Stomach (tissue), 19 donors: ENCODE measurements at places on chromosomes 13 and 19. TPM values are rescaled to one million over a fixed set of nuclear protein-coding genes. Genes with fewer than 3 reads are reported as not detected.
A peak's percentile ranks its signal among the peaks of the same experiment; 100 is the strongest.

DNA sequence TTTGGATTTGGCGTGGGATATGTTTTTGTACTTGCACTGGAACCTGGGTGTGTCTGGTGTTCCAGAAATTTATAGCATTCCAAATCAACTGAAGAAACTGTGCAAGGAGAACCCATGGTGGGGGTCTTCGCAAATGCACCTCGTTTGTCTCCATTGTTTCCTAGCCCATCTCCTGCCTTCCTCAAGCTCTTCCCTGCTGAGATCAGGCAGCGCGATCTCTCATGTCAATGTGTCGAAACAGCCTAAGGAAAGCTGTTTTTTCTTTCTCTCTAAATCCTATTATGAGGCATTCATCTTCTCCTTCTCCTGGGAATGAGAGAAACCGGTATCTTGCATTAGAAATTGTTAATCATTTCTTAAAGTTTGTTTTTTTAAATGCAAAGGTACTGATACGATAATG, 131.0 kb downstream of the KLF5 start:
- no peaks in the 10 kb centered on the region for H3K36me3 ChIP-seq
- peaks cover 5% of the 10 kb centered on the region for H3K4me1 ChIP-seq
- DNase-seq, result no peak
- H3K4me3 ChIP-seq, result no peak overlapping the region
- no peaks in the 10 kb centered on the region for H3K27me3 ChIP-seq
- no peak overlapping the region for H3K27ac ChIP-seq

PSG1 gene
- total RNA-seq, result not detected

GRCh38 chr19:10855879-10856522, 7.8 kb downstream of the C19orf38 start:
- H3K36me3 ChIP-seq, result no peaks in the 10 kb centered on the region
- H3K4me1 ChIP-seq, result no peaks in the 10 kb centered on the region
- H3K4me3 ChIP-seq, result no peak overlapping the region
- H3K27ac ChIP-seq, result no peak overlapping the region

GRCh38 chr19:3880471-3881271, at the start of gene ATCAY:
Gene ATCAY, plus strand, starts transcription at chr19:3880685. Its CDS starts 5,083 bp downstream, at chr19:3885768.
- no peaks in the 10 kb centered on the region for H3K36me3 ChIP-seq
- H3K27ac ChIP-seq, result no peak within 1 kb of the TSS
- no peak for DNase-seq
- H3K4me3 ChIP-seq, result no peak within 1 kb of the TSS
- H3K27me3 ChIP-seq, result peaks cover 59% of the 10 kb centered on the region

TMEM86B gene
- total RNA-seq, result 3.9 TPM

DNA sequence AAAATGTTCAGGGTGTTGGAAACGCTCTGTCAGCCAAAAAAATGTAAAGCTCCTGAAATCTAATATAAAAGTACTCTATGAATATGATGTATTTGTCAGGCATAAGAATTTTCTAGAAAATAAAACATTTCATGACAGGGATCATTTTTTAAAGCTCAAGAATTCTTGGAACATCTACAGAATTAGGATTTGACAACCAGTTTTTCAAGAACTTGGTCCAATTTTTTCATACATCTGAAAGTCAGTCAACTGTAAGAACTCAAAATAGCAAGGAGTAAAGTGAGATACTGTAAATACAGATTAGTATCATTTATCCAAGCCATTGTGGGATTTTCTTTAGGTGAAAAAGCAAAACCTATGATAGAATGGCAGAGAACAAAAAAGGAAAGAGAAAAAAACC, 41.6 kb upstream of the CLDN10 start:
- H3K4me1 ChIP-seq, result no peaks in the 10 kb centered on the region
- H3K4me3 ChIP-seq, result no peak overlapping the region
- no peaks in the 10 kb centered on the region for H3K36me3 ChIP-seq
- no peak for DNase-seq
- peaks cover 6% of the 10 kb centered on the region for H3K27me3 ChIP-seq

DNA sequence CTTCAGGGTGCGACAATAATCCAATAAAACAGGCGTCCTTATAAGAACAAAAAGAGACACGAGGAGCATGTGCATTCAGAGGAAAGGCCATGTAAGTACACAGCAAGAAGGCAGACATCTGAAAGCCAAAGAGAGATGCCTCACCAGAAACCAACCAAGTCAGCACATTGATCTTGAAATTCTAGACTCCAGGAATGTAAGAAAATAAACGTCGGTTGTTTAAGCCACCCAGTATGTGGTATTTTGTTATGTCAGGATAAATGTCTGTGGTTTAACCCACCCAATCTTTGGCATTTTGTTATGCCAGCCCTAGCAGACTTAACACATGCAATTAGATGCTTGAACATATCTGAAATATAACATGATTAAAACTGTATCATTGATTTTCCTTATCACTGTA, 452.0 kb downstream of the SLITRK6 start:
- H3K36me3 ChIP-seq, result no peaks in the 10 kb centered on the region
- no peaks in the 10 kb centered on the region for H3K27me3 ChIP-seq
- DNase-seq, result no peak

DNA sequence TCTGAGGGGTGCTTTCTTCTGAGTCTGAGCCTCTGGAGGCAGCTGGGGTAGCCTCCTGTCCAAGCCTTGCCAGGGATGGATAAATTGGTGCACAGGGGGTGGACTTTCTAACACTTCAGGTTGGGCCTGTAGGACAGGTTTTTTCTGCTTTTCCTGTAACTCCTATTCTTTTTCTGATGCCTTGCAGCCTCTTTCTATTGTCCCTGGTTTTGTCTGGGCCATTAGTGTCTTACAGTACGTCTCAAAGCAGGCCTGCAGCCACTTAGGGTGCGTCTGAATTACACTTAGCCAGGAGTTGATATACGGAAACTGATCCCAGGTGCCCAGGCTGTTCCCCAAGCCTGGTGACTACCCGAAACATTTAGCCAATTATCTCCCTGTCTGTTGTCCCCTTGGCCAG, 213.3 kb upstream of the HTR2A start:
- no peak for DNase-seq
- no peaks in the 10 kb centered on the region for H3K36me3 ChIP-seq
- H3K4me3 ChIP-seq, result no peak overlapping the region
- no peak overlapping the region for H3K27ac ChIP-seq

DNA sequence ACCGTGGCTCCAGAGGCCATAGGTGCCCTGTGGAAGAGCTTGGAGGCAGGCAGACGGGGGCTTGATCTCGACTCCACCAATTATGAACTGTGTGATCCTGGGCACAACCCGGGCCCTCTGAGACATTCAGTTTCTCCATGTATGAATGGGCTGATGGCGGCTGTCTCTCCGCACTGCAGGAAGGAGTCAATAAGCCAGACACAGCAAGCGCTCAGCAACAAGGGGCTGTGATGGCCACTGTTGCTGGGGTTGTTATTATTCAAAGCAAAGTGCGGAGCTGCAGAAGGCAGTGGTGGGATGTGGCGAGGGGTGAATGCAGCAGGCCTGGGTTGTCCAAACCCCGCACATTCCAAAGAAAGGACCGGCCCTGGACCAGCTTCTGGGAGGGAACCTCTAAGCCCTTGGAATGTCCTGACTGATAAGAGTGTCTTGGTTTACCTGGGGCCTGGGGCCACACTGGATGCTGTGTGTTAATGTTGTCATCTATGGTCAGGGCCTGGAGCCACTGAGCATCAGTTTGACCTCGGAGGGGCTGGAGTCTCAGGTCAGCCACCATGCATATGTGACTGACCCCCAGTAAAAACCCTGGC, 8.3 kb downstream of the TMEM143 start:
- no peaks in the 10 kb centered on the region for H3K27me3 ChIP-seq
- no peaks in the 10 kb centered on the region for H3K36me3 ChIP-seq
- DNase-seq, result no peak
- no peak overlapping the region for H3K4me3 ChIP-seq
- H3K27ac ChIP-seq, result no peak overlapping the region

- peaks cover 22% of the 10 kb centered on the region for H3K4me1 ChIP-seq
- no peaks in the 10 kb centered on the region for H3K36me3 ChIP-seq
- H3K27ac ChIP-seq, result peak overlapping the region; percentile 81
These were observed 12.2 kb downstream of the TMEM160 start for GRCh38 chr19:47036097-47036651.

- no peak for DNase-seq
- no peak overlapping the region for H3K4me3 ChIP-seq
- H3K36me3 ChIP-seq, result no peaks in the 10 kb centered on the region
These were observed 184.8 kb downstream of the SHISA2 start for GRCh38 chr13:25867038-25867437.

NECTIN2 gene
- total RNA-seq, result 124 TPM

PABPC3 gene
- total RNA-seq, result not detected

DNA sequence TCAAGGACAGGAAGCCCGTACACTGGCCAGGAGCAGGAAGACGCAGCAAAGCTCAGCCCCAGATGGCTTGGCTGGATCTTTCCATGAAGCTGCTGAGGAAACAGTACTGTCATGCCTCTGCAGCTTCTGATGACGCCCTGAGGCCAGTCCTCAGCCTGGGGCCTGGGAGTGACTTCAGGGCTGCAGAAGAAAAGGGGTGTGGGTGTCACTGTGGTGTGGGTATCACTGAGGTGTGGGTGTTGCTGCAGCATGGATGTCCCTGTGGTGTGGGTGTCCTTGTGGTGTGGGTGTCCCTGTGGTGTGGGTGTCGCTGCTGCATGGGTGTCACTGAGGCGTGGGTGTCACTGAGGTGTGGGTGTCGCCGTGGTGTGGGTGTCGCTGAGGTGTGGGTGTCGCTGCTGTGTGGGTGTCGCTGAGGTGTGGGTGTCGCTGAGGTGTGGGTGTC, 12.0 kb upstream of the GAS6 start:
- H3K36me3 ChIP-seq, result no peaks in the 10 kb centered on the region
- DNase-seq, result no peak
- H3K27ac ChIP-seq, result no peak overlapping the region
- H3K4me1 ChIP-seq, result peaks cover 11% of the 10 kb centered on the region
- no peaks in the 10 kb centered on the region for H3K27me3 ChIP-seq

KLK14 gene
- not detected for total RNA-seq

DNA sequence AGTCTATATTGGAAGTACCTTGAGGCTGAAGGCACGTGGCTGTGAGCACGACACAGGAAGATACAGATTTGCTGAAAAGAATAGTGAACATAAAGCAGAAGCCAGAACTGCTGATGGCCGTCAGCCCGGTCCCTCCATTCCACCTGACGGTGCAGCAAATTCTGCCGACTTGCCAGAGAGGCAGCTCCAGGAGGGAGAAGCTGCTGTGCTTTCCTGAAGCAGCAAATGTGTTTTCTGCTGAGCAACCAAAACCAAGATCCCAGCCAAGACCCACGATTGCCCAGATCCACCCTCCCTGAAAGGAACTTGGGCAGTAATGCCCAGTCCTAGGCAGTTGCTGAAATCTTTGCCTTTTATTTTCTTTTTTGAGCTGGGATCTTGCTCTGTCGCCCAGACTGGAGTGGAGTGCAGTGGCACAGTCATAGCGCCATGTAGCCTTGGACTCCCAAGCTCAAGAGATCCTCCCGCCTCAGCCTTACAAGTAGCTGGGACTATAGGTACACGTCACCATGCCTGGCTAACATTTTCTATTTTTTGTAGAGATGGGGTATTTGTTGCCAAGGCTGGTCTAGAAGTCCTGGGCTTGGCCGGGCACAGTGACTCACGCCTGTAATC, 7.0 kb upstream of the RCN3 start:
- H3K27ac ChIP-seq, result no peak overlapping the region
- H3K4me3 ChIP-seq, result no peak overlapping the region
- H3K27me3 ChIP-seq, result no peaks in the 10 kb centered on the region
- DNase-seq, result no peak

DNA sequence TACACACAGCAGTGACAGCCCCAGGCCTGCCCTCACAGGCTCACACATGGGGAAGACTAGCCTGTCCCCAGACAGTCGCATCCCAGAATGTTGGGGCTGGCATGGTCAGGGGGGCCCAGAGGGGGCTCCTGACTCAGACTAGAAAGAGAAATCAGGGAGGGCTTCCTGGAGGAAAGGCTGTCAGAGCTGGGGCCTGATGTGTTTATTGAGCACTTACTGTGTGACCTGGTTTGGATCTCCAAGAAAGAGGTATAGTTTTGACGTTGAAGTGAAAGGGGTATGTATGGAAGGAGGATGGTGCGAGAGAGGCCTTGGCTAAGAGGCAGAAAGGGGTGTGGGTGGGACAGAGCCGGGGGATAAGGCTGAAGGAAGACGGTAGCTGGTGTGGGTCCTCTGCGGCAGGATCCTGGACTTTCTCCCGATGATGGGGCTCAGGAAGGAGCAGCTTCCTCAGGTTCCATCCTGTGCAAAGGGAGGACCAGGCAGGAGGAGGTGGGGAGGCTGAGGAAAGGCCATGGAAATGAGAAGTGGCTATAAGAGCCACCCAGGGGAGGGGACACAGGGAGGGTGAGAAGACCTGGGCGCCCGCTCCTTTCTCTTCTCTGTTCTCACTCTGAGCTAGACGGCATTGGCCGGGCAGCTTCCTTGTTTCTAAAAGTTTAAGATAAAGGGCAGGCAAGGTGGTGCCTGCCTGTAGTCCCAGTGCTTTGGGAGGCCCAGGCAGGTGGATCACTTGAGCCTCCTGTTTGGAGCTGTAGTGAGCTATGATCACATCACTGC, 16.1 kb upstream of the BCL3 start:
- DNase-seq, result no peak
- H3K36me3 ChIP-seq, result no peaks in the 10 kb centered on the region
- H3K27ac ChIP-seq, result peak overlapping the region; percentile 31
- H3K27me3 ChIP-seq, result no peaks in the 10 kb centered on the region
- peaks cover 37% of the 10 kb centered on the region for H3K4me1 ChIP-seq

SIGLEC14 gene
- 5.4 TPM for total RNA-seq

ZNF667 gene
- 5.4 TPM for total RNA-seq

DNA sequence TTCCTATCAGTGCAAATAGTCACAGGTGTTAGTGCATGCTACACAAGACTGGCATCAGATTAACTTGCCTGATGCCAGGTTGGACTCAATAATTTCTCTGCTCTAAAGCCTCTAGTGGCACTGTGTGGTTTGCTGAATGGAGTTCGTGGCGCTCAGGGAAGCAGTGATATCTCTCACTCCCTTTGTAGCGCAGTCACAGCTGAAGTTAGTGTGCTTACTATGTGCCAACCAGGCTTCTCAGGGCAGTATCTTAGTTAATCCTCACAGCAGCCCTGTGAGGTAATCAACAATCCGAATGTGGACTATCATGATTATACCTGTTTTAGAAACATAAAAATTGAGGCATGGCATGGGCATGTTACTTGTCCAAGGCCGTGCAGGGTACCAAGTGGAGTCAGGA, 190.3 kb downstream of the LMO7 start:
- no peak for DNase-seq
- no peaks in the 10 kb centered on the region for H3K36me3 ChIP-seq
- H3K4me3 ChIP-seq, result no peak overlapping the region
- H3K27me3 ChIP-seq, result no peaks in the 10 kb centered on the region

DNA sequence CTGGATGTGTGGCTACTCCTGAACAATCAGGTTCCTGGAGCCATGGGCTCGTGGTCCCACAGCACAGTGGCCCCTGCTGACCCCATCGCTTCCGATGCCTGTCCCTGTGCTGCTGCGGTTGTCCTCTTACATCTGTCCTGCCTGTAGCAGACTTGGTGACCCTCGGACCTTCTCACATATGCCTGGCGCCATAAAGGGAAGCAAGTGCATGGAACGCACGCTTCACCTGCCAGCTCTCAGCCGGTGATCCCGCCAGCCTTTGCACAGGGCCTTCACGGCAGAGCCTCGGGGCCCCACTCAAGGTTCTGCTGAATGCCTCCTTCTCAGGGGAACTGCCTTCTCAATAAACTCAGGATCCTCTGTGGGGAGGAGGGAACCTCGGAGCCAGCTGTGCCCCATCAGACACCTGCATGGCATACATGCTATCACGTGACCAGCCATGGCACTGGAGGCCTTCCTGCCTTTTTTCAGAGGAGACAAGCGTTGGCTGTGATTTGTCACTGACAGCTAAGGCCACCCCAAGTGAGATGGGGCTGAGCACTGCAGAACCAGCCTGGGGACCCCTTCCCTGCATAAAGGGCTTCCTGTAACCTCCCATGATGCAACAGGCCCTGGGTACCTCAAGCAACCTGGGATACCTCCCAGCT, 24.3 kb downstream of the PEPD start:
- no peak overlapping the region for H3K4me3 ChIP-seq
- peaks cover 61% of the 10 kb centered on the region for H3K36me3 ChIP-seq

LGI4 gene
- total RNA-seq, result 40.0 TPM
